ENCODE measurements at places on chromosomes 16 and 17.

GRCh38 chr17:44960691-44961090 lies 7.4 kb downstream of the C1QL1 start:
- DNase-seq, result no peak

DNA sequence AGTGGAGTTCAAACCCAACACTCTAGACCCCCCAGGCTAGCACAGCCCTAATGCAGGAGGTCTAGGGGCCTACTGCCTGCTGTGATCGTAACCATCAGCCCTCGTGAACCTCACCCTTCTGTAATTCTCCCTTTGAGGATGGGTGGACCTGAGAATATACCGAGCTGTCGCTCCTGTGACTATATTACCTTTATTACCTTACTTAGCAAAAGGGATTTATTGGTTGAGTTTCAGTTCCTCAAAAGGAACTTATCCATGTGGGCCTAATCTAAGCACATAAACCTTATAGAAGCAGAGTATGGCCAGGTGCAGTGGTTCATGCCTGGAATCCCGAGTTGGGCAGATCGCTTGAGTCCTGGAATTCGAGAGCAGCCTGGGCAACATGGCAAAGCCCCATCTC lies 19.2 kb upstream of the EMP2 start:
- DNase-seq, result no peak

GRCh38 chr16:90010676-90011507 lies 8.4 kb downstream of the DBNDD1 start:
- no peak for DNase-seq

DNA sequence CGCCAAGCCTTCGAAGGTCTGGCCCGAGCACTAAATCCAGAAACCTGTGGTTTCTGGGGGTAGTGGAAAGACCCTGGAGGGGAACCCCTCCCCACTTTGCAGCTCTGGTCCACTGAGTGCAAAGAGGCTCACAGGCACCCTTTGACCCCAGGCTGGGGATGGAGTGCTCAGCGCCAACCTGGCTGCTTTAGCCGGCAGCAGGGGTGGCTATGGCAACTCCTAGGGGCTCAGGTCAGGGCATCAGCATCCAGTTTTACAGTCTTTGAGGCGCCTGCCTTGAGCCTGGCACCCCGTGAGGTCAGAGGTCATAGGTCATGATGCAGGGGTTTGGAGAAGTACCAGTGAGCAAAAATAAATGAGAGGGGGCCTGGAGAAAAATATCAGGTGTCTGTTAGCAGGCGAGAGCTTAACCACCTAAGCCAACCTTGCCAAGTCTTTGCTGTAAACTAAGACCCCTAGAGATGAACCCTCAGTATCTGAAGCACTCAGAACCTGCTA lies 17.9 kb downstream of the CA7 start:
- DNase-seq, result no peak

DNA sequence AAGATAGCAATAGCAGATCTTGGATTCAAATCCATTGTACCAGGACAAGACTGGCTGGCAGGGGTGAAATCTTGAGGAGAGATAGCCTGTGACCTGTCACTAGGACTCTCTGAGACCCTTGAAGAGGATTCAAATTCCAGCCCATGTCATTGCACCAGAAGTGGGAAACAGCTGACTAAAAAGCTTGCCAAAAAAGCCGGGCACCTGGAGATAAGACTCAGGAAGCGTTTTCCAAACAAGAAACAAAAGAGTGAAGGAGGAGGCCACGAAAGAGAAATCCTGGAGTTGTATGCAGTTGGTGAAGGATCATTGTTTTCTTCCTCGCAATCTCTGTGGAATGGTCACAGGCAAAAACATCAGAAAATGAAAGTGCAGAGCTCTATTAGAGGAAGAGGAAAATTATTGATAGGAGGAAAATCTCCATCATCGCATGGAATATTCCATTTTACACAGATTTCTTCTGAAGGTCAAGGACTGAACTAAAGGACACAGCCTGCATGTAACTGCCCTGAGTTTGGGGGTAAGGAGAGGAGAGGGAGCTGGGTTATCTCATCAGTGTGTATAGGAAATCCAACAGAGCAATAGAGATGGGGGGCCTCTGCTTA lies 9.0 kb upstream of the WSB1 start:
- no peak for DNase-seq

DNA sequence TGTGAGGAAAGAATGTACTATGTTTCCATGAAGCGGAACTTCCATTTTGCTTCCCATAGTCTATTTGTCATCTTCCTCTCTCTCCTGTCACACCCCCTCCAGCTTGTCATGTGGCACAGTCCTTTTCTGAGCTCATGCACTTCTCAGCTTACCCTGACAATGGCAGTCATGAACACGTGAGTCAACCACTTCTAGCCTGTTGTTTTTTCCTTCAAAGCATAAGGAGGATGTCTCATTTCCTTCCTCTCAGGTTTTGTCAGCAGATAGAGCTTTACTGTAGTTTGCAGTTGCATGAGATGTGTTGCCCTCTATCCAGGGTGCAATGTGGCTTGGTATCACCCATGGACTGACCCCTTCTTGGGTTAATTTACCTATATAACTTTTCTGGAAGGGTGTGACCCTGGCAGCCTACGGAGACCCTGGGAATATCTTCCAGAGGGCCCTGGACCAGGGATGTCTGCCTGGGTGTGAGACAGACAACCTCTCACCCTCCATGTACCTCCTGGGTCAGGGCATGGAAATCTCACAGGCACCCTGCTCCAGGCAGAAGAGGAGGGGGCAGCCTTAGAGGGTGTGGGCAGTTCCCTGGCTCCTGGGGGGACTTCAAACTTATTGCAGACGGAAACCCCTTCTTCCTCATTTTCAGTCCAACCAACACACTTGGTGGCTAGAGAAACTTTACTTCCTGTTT lies 4.0 kb upstream of the ZNF267 start:
- peak; percentile 80 for DNase-seq

- DNase-seq, result no peak
These were observed 87.9 kb downstream of the AIPL1 start for GRCh38 chr17:6346986-6347385.

DNA sequence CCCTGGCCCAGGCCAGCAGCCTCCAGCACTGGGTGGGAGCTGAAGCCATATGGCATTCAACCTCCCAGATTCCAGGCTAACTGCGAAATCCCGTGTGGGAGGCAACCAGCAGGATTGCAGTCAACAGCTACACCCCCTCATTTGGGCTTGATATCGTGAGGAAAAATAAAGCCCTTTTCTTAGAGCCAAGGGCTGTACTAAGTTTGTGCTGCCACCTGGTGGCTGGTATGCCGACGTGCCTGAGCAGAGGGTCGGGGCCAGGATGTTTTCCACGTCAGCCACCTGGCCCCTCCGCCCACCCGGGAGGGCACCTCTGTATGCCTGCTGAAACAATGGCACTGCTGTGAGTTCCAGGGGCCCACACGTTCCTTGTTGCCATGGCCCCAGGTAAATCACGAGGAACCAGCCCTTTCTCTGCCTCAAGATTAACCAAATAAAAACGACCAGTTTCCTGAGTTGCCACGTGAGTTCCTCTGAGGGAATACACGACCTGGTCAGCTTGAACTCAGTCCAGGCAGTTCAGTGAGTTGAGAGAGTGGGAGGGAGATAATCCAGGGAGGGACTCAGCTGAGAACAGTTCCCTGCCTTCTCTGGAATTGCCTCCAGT lies 9.0 kb downstream of the TMEM98 start:
- DNase-seq, result peak; percentile 70

All from upper lobe of left lung (tissue), 6 donors.